Breast epithelium (tissue), 4 donors: ENCODE measurements at places on chromosomes 5 and 9. TPM values are rescaled to one million over a fixed set of nuclear protein-coding genes. Genes with fewer than 3 reads are reported as not detected.

TBCA gene
- total RNA-seq: 118 TPM

MARCOL gene
- not detected for total RNA-seq

GAS1 gene
- total RNA-seq: 99.9 TPM

FSTL4 gene
- 0.88 TPM for total RNA-seq

SLCO4C1 gene
- 0.73 TPM for total RNA-seq

C9orf43 gene
- total RNA-seq: 0.59 TPM

- no peaks in the 10 kb centered on the region for H3K27me3 ChIP-seq
- no peak overlapping the region for H3K27ac ChIP-seq
- DNase-seq: no peak
- H3K4me3 ChIP-seq: no peak overlapping the region
- H3K4me1 ChIP-seq: no peaks in the 10 kb centered on the region
These were observed 224.9 kb downstream of the MAT2B start for GRCh38 chr5:163730206-163730756.

GRCh38 chr9:68979538-68980314 is 34.2 kb downstream of the PRKACG start:
- H3K27me3 ChIP-seq: no peaks in the 10 kb centered on the region
- H3K4me3 ChIP-seq: no peak overlapping the region
- no peaks in the 10 kb centered on the region for H3K36me3 ChIP-seq
- H3K4me1 ChIP-seq: no peaks in the 10 kb centered on the region

DNA sequence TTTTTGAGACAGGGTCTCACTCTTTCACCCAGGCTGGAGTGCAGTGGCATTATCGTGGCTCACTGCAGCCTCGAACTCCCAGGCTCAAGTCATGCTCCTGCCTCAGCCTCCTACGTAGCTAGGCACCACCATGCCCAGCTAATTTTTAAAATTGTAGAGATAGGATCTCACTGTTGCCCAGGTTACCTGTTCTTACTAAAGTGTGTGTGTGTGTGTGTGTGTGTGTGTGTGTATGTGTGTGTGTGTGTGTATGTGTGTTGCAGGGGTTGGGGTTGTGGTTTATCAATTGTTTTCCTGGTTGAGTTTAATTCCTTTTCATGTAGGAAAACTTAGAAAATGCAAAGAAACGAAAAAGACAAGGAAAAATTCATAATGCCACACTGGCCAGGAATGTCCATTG is 21.8 kb downstream of the RNF44 start:
- H3K27ac ChIP-seq: no peak overlapping the region
- no peak overlapping the region for H3K4me3 ChIP-seq
- no peaks in the 10 kb centered on the region for H3K4me1 ChIP-seq
- H3K27me3 ChIP-seq: no peaks in the 10 kb centered on the region

GRCh38 chr5:125978015-125978414 is 445.2 kb upstream of the GRAMD2B start:
- no peak overlapping the region for H3K4me3 ChIP-seq
- H3K27ac ChIP-seq: no peak overlapping the region
- H3K36me3 ChIP-seq: no peaks in the 10 kb centered on the region

- no peaks in the 10 kb centered on the region for H3K4me1 ChIP-seq
- DNase-seq: no peak
- no peaks in the 10 kb centered on the region for H3K36me3 ChIP-seq
- H3K27ac ChIP-seq: no peak overlapping the region
- no peaks in the 10 kb centered on the region for H3K27me3 ChIP-seq
These were observed 6.5 kb downstream of the CRAT start for GRCh38 chr9:129104051-129104450.

DNA sequence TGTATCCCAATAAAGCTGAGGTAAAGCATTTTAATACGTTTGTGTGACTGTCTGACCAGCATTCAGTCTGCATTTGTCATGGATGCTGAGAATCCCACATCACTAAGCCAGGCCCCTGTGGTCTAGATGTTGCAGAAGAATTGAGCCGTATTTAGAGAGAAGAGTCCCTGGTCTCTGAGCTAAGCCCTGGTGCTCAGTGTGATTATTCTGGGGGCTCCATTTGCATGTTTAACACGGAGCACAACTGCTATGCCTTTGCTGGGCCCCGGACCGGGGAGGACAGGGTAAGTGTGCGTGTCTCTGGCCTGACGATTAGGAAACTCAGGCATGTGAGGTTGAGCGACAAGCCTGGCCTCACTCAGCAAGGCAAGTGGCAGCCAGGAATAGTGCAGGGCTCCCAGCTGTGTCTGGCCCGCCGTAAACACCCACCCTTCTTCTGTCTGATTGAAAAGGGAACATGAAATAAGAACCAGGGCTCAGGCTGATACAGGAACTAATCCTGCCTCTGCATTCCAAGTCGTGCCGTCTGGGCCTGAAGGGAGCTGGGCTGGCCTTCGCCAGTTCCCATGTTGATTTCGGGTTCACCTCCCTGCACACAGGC is 22.3 kb downstream of the FAM78A start:
- H3K27ac ChIP-seq: no peak overlapping the region
- no peak overlapping the region for H3K4me3 ChIP-seq
- H3K27me3 ChIP-seq: no peaks in the 10 kb centered on the region
- no peaks in the 10 kb centered on the region for H3K36me3 ChIP-seq
- no peaks in the 10 kb centered on the region for H3K4me1 ChIP-seq

DNA sequence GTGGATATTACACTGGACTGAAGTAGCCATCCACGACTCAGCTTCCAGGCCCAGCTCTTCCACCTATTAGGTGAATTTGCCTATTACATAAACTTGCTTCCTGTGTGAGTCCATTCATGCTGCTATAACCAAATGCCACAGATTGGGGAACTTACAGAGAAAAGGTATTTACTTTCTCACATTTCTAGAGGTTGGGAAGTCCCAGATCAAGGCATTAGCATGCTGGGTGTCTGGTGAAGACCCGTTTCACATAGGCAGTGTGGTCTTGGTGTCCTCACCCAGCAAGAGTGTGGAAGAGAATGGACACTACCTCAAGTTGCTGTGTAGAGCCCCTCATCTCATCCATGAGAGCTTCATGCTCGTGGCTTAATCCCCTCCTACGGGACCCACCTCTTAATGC is 282.6 kb downstream of the IRX1 start:
- H3K36me3 ChIP-seq: no peaks in the 10 kb centered on the region
- no peaks in the 10 kb centered on the region for H3K27me3 ChIP-seq

GRCh38 chr9:98811051-98811650 is 3.7 kb downstream of the GALNT12 start:
- no peaks in the 10 kb centered on the region for H3K4me1 ChIP-seq
- no peak overlapping the region for H3K4me3 ChIP-seq
- no peak overlapping the region for H3K27ac ChIP-seq

DNA sequence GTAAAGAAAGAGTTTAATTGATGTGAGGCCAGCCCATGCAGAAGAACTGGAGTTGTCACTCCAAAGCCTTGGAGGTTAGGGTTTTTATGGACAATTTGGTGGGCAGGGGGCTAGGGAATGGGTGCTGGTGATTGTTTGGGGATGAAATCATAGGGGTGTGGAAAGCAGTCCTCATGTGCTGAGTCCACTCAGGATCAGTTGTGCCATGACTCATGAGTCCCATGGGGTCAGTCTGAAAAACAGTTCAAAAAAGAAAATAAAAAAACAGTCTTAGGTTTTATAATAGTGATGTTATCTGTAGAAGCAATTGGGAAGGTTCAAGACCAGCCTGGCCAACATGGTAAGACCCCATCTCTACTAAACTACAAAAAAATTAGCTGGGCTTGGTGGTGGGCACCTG is 162.3 kb downstream of the KDM4C start:
- H3K27me3 ChIP-seq: no peaks in the 10 kb centered on the region
- H3K36me3 ChIP-seq: no peaks in the 10 kb centered on the region
- H3K4me3 ChIP-seq: no peak overlapping the region
- H3K4me1 ChIP-seq: no peaks in the 10 kb centered on the region
- DNase-seq: no peak

GRCh38 chr9:4334410-4334813 is 34.5 kb upstream of the GLIS3 start:
- no peaks in the 10 kb centered on the region for H3K4me1 ChIP-seq
- peak; percentile 80 for DNase-seq
- H3K27me3 ChIP-seq: no peaks in the 10 kb centered on the region
- H3K36me3 ChIP-seq: no peaks in the 10 kb centered on the region
- peak overlapping the region; percentile 77 for H3K27ac ChIP-seq

DNA sequence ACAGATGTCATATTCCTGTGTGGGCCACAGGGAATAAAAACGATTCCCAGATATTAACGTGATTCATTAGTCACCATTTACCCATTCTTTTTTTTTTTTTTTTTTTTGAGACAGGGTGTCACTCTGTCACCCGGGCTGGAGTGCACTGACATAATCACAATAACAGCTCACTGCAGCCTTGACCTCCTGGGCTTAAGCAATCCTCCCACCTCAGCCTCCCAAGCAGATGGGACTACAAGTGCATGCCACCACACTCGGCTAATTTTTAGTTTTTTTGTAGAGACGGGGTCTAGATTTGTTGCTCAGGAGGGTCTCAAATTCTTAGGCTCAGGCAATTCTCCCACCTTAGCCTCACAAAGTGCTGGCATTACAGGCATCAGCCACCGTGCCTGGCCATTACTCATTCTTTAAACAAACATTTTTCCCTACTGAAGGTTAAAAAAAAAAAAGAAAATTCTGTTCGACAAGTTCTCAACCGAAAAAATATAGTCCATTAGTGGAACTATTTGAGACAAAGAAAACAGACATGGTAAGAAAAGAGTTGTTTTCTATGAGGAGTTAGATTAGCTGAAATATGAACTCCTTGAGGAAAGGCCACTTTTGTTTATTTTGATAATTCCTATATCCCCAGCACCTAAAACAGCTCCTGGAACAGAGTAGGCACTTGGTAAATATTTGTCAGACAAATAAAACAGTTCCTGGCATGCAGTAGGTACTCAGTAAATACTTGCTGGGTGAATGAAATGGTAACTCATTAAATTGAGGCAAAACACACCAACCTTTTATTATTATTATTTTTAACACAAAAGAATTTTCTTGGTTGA is 32.1 kb upstream of the PDCL start:
- H3K4me3 ChIP-seq: no peak overlapping the region
- H3K36me3 ChIP-seq: no peaks in the 10 kb centered on the region
- no peaks in the 10 kb centered on the region for H3K4me1 ChIP-seq
- no peak for DNase-seq
- H3K27me3 ChIP-seq: no peaks in the 10 kb centered on the region
- H3K27ac ChIP-seq: no peak overlapping the region

- H3K4me3 ChIP-seq: no peak overlapping the region
- no peaks in the 10 kb centered on the region for H3K27me3 ChIP-seq
- H3K4me1 ChIP-seq: no peaks in the 10 kb centered on the region
- H3K36me3 ChIP-seq: peaks cover 3% of the 10 kb centered on the region
These were observed 102.3 kb downstream of the SEMA6A start for GRCh38 chr5:116472274-116472673.

GRCh38 chr9:101403516-101404285 is 5.0 kb downstream of the ZNF189 start:
- H3K27ac ChIP-seq: no peak overlapping the region
- H3K36me3 ChIP-seq: peaks cover 34% of the 10 kb centered on the region
- no peaks in the 10 kb centered on the region for H3K27me3 ChIP-seq
- no peak overlapping the region for H3K4me3 ChIP-seq
- no peaks in the 10 kb centered on the region for H3K4me1 ChIP-seq
- DNase-seq: no peak

DNA sequence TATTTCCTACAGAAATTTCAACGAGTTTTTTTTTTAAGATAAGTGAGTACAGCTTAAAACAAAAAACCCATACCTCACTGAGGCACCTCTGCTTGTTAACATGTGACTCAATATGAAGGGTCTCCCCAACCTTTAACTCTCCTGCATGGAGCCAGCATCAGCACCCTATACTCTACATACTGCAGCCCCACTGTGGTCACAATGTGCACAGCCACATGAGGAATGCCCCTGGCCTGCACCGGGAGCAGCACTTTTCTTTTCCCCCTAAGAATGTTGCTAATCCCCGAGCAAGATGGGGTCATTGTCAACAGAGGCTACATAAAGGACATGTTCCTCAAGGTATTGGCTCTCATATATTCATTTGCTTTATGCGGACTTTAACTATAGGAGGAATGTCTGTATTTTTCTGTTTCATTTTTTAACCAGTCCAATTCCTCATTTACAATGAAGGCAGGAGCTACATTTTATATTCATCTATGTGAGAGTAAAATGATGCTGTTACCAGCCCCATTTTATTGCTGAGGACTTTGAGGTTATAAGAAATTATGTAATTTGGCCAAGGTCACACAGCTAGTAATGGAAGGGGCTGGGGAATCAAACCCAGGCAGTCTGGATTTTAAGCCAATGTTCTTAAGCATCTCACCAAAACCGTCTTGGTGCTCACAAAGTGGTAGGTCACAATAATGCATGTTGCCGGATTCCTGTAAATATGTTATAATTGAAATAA is 93.0 kb downstream of the APBA1 start:
- no peaks in the 10 kb centered on the region for H3K27me3 ChIP-seq
- H3K27ac ChIP-seq: no peak overlapping the region

DNA sequence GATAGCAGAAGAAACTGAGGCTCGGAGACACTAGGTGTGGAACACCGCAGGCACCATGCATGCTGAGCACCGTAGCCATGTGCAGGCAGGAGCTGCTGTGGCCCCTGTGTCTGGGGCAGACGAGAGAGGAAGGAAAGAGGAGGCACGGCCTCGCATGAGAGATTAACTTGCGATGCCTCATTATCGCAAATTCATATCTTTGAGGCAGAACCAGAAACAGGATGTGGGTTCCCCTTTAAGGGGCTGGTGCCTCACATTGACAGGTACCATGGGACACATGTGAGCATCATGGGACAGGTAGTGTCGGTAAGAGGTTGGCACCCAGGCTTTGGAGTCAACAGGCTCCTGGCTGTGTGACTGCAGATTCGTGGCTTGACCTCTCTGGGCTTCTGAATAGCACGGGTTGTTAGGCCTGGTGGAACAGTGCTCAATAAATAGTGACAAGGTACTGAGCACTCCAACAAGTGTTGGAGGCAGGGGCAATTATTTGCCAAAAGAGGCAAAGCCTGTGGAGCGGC is 40.8 kb downstream of the NAIF1 start:
- H3K36me3 ChIP-seq: no peaks in the 10 kb centered on the region
- H3K27ac ChIP-seq: peak overlapping the region; percentile 68
- H3K4me3 ChIP-seq: no peak overlapping the region
- DNase-seq: no peak
- no peaks in the 10 kb centered on the region for H3K4me1 ChIP-seq
- no peaks in the 10 kb centered on the region for H3K27me3 ChIP-seq

GRCh38 chr9:98099898-98100297 is 19.1 kb downstream of the TRIM14 start:
- no peaks in the 10 kb centered on the region for H3K27me3 ChIP-seq
- no peak for DNase-seq
- no peak overlapping the region for H3K4me3 ChIP-seq

- H3K27me3 ChIP-seq: no peaks in the 10 kb centered on the region
- H3K4me3 ChIP-seq: no peak overlapping the region
- DNase-seq: no peak
- H3K4me1 ChIP-seq: peaks cover 3% of the 10 kb centered on the region
- no peak overlapping the region for H3K27ac ChIP-seq
These were observed 67.2 kb upstream of the ANGPTL2 start for GRCh38 chr9:127189628-127190027.
